Right hindlimb (tissue), 1 donor: ENCODE measurements at places on chromosomes 5 and 9.

- DNase-seq: no peak
Measured at GRCh38 chr9:127149010-127149409, 26.6 kb upstream of the ANGPTL2 start.

DNA sequence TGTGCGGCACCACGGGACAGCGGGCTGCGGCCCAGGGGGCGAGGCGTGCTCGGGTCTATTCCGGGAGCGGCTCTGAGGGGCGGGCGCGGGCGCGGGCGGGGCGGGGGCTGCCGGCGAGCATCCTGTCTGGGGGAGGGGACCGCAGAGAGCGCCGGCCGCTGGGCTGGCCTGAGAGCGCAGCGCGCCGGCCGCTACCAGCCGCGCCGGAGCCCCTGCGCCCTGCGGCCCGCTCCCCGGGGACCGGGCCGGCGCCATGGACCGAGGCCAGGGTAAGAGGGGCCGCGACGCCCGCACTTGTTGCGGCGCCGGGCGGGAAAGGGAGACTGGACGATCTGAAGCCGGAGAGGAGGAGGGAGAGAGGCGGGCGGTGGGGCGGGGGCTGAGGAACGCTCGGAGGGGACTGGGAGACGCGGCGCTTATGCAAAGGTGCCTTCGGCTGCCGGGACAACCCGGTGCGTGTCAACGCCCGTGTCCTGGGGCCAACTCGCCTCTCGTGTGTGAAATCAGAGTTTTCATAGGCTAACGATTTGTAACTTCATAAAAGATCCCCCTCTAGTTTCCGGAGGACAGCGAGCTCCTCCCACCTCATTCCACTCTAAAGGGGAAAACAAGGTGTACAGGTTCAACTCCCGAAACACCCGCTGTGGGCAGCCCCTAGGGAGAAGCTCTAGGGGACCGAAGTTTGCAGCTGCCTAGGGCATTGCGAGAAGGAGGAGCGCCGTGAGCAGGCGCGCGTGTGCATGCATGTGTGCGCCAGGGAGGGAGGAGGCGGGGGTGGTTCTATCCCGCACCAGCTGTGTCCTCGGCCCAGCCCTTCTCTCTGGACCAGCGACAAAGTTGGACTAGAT is at the start of gene AFAP1L1:
Gene AFAP1L1 (plus strand): TSS at position 144 of the 848 bp plus-strand sequence. CDS start 110 bp downstream, at position 254.
- peak; percentile 73 for DNase-seq

DNA sequence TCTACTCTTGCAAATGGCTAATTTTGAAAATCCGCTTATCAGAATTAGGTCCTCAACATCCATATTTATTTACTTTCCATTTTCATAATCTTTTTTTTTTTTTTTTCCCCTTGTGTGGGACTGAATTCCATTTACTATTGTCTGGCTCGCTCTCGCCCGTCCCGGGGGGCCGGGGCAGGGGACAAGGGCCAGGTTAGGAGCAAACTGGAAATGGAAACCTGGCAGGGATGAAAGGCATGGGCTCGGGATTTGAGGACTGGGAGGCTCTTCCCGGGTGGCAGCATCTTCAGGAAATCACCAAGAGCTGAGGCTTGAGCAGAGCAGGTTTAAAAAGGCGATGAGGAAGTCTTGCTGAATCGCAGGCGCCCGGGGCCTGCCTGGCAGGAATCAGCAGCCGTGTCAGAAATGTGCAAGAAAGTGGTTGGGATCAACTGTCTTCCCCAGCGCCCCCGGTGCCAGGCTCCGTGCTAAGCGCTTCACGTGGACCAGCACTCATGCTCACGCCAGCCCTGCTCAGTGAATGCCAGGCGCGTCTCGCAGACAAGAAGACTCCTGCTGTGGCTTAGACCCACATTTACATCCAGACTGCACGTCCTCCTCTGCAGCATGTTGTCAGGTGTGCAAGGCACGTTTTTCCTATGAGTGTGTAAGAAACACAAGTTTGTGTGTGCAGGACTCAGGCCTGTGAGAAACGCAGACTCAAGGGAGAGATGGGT is 66.3 kb upstream of the UNC5A start:
- no peak for DNase-seq

DNA sequence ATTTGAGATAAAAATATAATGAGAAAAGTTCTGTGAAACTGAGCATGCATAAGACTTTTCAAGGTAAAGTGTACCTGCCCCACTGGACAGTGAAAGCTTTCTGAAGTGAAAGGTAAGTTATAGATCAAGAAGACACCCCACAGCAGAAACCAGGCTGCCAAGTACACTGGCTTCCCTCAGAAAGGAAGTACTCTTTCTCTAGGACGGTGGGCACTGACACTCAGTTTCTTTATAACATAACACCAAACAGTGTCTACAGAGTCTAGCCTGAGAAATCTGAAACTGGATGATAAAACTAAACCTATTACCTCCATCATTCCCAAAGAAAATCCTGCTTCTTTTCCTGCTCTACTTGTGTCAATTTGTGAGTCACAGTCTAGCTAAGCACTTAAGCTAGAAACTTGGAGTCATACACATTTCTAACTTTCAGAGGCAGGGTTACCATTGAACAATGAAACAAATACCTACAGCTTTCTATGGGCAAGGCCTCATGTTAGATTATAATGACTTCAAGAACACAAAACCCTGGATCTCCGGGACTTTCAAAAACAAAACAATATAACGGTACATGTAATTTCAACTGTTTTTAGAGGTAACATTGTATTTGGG is 136.7 kb downstream of the CPLANE1 start:
- no peak for DNase-seq

GRCh38 chr5:123207852-123208251 is 118.8 kb downstream of the PRDM6 start:
- DNase-seq: no peak

GRCh38 chr9:110168486-110168885 is 39.5 kb downstream of the C9orf152 start:
- DNase-seq: no peak

DNA sequence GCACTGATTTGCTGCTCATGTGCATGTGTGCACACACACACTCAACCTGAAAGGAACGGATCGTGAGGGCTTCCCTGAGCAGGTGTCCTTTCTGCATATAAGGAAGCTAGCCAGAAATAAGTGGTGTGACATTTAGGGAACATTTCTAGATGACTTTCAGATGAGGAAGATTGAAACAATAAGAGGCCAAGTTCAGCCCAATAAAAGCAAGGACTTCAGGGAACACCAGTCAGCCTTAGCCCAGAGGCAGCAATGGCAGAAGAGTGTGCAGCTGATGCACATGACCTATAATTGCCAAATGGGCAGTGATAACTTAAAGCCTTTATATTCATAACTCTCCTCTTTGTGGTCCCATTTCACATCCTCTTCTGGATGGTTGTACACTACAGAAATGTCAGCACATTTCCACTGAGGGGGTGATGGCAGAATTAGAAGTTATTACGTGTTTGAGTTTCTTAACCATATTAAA is 255.5 kb downstream of the TRIM32 start:
- DNase-seq: no peak

- no peak for DNase-seq
Measured at GRCh38 chr9:108813951-108814601, 41.7 kb downstream of the ACTL7B start.

DNA sequence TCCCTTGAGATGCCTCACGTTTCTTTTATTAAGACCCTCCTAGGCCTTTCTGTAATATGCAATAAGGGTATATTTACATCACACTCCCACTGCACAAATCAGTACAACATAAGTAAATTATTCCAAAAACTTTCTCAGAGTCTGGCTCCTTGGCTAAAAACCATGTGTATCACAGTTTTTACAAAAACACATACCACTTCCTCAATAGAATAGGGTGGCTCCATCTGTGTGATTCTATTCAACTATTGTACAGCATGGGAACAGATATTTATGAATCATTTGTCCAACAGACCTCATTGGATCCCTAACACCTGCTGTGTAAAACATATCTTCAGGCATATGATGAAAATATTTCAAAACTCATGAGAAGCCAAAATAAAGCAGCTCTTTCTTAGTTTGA is 502.7 kb downstream of the EFNA5 start:
- no peak for DNase-seq

DNA sequence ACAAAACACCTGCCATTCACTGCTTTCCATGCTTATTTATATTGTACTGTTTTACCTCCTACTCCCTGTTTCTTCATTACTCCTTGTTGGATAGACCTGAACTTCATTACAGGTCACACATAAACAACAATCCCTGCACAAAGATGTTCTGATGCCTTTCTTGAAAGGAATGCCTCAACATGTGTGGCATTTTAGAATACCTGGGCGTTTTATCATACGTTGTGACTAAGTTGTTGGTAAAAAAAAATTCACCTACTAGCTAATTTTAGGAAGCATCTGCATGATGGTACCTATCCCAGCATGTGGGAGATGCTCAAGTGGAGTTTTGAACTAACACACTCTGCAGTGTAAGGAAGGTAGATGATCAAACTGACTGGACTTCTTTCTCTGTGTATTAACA is 604.1 kb downstream of the TAF11L14 start:
- no peak for DNase-seq

- no peak for DNase-seq
Measured at GRCh38 chr5:123124859-123125595, 36.0 kb downstream of the PRDM6 start.

DNA sequence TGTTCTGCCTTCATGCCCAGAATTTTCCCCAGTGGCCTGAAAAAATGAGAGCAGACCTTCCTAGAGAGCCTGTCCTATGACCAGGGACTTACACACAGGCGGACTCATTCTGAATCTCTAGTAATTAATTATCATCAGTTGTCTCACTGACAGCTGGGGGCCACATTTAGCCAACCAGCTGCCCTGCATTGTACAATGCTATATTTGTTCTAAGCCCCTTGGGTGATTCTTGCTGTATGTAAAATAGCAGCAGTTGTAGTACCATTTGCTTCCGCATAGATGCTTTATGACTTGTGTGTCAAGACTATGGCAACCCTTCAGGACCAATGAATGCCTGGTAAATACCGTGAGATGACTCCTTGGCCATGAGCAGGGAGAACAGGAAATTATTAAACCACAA is 415.4 kb upstream of the SEMA6A start:
- DNase-seq: peak; percentile 76

DNA sequence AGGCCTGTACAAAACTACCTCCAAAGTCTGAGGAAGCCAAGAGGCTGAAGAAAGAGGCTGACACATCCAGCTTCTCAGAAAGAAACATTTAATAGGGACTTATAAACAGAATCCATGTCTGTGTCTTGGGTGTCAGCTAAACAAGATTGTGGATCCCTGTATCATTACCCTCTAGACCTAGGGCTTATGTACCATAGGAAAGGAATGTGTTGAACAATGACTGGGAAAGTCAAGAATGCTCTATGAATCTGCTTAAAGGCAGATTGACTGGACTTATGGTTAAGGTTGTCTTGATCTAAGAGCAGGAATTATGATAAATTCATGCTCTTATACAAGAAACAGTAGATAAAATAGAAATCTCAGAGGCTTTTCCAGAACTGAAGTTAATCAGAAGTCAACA is 335.7 kb upstream of the RPS23 start:
- DNase-seq: no peak

DNA sequence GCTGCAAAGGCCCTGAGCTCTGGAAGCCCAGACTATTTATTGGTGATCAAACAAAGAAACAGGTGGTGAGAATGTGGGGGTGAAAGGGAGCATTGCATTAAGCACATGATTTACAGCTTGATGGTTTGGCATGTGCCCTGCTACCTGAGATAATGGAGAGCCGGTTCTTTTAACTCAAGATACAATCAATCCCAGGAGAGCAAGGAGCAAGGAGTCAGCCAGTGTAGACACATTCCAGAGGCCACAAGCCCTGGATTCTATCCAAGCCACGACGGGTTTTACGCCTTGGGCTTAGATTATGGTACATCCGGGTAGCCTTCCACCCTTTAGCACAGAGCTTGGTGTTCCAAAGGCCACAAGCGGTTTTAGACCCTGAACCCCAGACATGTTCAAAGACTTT is 292.2 kb downstream of the CYLC2 start:
- DNase-seq: no peak

DNA sequence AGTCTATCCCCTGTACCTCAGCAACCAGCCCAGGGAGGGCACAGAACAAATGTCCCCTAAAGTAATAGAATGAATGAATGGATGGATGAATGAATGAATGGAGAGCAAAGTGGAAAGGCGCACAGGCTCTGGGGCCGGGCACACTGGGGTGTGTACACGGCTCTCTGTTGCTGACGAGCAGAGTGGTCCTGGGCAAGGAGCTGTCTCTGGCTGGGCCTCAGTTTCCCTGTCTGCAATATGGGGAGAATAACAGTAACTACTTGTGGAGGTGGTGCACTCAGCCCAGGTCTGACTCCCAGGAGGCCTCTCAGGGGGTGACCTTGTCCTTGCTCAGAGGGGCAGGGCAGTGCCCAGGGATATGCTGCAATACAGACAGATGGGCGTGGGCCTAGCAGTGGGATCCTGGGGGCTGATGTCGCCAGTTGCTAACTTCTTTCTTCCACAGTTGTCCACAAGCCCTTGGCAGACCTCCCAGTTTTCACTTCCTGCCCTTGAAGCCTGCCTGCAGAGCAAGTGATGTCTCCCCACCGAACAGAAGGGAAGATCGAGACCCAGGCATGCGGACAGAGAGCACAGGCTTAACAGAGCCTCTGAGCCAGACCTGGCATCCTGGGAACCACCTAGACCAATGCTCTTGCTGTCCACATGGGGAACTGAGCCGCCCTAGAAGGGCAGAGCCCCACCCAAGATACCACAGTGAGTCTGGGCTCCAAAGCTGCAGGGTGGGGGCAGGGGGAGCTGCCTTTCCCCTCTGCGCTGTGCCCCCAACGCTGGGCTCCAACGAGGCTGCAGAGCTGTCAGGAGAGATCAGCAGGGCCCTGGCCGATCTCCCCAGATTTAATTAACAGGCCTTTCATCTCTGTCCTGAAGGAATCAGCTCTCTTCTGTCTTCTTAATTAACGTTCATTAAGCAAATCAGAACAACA is 13.6 kb upstream of the LAMC3 start:
- peak; percentile 70 for DNase-seq

GRCh38 chr5:142537938-142538337 is 148.0 kb downstream of the FGF1 start:
- DNase-seq: no peak

GRCh38 chr9:87896891-87897290 is 14.2 kb downstream of the SPATA31E1 start:
- no peak for DNase-seq

DNA sequence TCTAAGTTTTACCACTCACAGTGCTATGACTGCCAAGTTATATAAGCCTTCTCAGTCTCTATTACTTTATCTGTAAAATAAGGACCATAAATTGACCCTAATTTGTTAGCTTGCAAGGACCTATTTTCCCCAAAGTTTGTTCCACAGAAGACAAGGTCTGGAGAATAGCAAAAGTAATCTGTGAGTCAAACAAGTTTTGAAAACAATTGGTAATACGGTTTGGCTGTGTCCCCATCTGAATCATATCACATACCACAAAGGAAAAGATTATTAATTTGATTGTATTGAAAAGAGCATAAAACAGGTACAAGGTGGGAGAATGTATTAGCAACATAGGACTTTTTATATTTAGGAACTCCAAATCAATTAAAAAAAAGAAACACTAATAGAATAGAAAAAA is 124.0 kb upstream of the TARS1 start:
- DNase-seq: no peak

GRCh38 chr9:127880143-127880542 is 2.7 kb upstream of the AK1 start:
- no peak for DNase-seq

DNA sequence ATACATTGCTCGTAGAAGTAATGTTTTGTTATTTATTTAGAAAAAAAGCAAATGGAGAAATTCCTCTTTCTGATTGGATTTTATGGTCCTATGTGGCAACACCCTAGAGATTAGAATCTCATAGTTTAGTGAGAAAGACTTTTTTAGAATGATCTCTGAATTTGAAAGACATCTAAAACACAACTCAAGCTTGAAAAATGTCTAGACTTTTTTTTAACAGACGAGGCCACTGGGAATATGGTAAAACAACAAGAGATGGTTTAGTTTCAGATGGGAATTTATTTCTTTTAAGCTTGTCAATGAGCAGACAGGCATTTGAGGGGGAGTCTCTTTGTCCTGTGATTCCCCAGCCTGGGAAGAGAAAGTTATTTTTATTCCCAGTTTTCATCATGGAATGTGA is 122.1 kb downstream of the NTRK2 start:
- DNase-seq: no peak
